ENCODE measurements at places on chromosomes 7 and 10.

DNA sequence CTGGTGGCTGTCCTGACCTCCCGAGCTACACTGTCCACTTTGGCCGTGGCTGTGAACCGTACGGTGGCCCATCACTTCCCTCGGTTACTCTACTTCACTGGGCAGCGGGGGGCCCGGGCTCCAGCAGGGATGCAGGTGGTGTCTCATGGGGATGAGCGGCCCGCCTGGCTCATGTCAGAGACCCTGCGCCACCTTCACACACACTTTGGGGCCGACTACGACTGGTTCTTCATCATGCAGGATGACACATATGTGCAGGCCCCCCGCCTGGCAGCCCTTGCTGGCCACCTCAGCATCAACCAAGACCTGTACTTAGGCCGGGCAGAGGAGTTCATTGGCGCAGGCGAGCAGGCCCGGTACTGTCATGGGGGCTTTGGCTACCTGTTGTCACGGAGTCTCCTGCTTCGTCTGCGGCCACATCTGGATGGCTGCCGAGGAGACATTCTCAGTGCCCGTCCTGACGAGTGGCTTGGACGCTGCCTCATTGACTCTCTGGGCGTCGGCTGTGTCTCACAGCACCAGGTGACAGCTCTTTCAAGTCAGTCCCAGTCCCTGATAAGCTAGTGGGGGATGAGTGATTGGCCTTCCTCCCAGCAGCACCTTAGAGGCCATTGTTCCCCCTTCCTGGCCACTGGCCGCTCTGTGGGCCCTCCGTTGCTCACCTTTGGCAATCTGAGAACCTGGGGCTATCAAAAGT, 3.0 kb downstream of the CHPF2 start:
- no peak for DNase-seq

DNA sequence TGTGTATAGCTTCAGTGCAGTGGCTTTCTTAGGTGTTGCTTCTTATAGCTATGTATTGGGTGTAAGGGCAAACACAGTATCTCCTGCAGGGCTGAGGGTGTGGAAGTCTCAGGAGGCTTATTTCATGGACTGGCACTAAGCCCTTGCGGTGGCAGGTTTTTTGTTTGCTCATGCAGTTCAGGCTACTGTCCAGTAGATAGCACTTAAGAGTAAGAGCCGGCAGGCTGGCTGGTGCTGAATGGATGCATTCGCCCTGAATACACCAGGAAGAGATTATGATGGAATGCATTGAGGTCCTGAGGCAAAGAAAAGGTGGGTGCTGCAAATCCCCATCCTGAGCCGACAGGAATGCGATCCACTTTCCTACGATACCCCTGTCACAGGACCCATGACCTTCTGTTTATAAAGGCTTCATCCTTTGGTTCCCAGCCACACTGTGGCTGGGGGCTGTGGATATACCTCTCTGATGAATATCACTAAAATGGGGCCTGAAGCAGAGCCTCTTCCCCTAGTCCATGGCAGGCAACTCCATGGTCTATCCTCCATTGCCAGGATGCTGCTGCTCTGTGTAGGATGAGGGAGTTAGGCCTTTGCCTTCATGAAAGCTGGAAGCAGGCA, 44.9 kb downstream of the ANXA8 start:
- peak; percentile 31 for DNase-seq

DNA sequence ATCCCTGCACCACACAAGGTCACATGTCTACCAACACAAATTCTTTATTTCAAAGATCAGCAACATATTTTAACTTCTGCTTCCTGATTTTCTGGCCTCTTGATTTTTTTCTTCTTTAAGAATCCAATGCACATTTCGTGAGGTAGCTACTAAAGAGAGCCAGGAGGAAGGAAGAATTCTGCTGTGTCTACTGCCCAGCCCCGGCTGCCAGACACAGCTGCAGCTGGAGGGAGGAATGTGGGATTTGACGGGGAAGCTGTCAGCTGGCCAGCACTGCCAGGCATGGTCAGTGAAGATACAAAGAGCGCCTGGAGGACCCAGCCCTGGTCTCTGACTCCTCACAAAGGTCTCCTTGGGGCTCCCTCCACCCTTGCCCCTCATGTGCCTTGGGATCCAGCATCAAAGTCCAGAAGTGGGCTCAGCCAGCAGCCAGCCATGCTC, 6.9 kb upstream of the AOC1 start:
- peak; percentile 80 for DNase-seq

GRCh38 chr7:157403646-157404401, 67.0 kb downstream of the DNAJB6 start:
- no peak for DNase-seq

GRCh38 chr10:126844406-126844805, 60.8 kb upstream of the DOCK1 start:
- no peak for DNase-seq

DNA sequence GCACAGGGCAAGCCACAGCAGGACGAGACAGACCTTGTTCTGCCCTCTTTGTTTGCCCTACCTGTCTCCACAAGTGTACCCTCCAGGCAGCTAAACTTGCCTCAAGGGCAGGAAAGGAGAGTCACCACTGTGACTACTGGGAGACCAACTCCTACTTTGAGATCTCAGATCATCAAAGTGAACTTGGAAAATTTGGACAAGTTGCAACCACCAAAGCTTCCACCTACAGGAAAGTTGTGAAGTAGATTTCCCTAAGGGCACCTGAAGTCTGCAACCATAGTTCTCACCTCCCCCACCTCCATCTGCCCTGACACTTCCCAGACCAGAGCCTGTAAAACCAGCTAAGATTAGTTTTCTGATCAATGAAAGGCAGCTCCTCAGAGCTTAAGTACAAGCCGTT, 2.5 kb upstream of the WDR91 start:
- DNase-seq = no peak

GRCh38 chr7:70975754-70976153, 156.2 kb upstream of the GALNT17 start:
- DNase-seq = no peak

DNA sequence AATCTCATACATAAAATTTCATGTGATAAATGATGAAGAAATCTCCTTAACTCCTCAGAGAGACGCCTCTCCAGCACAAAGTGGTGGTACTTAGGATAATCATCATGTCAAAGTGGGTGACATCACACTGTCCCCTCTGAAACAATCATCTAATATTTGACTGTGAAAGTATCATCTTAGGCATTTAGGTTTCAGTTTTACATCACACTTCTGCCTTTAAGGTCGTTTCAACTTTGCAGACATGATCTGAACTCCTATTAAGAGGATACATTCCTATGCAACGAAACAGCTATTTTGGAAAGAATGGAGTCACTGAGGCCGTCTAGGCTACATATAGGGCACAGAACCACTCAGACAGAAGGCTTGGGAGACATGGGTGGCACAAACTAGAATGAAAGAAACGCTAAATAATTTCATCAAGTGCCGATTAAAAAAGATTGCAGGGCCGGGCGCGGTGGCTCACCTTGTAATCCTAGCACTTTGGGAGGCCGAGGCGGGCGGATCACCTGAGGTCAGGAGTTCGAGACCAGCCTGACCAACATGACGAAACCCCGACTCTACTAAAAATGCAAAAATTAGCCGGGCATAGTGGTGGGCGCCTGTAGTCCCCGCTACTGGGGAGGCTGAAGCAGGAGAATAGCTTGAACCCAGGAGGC, 2.0 kb downstream of the VOPP1 start:
- DNase-seq = no peak

GRCh38 chr7:70890147-70890969, 241.6 kb upstream of the GALNT17 start:
- no peak for DNase-seq

DNA sequence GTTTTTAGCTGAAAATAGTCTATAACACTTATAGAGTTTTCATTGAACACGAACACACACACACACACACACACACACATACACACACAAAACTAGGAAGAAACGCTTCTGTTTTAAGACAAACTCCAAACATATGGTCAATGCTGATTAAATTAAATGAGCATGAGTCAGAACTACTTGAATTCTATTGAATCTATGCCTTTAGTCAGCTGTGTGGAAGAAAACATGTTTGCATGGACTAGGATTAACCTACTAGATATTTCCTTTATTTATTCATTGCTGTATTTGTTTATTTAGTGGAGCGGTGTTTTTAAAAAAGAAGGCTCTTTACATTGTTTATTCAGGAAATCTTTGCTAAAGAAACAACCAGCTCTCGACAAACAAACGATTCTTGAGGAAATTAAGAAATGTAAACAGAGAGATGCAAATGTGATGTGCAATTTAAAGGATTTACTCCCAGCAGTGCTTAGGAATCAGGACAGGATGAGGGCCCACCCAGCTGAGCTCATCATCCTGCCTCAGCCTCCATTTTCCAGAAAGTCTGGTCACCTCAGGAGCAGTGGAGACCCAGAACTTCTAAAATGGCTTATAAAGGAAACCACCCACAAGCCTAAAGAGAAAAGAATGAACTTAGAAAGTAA, 83.2 kb downstream of the PDE1C start:
- no peak for DNase-seq

DNA sequence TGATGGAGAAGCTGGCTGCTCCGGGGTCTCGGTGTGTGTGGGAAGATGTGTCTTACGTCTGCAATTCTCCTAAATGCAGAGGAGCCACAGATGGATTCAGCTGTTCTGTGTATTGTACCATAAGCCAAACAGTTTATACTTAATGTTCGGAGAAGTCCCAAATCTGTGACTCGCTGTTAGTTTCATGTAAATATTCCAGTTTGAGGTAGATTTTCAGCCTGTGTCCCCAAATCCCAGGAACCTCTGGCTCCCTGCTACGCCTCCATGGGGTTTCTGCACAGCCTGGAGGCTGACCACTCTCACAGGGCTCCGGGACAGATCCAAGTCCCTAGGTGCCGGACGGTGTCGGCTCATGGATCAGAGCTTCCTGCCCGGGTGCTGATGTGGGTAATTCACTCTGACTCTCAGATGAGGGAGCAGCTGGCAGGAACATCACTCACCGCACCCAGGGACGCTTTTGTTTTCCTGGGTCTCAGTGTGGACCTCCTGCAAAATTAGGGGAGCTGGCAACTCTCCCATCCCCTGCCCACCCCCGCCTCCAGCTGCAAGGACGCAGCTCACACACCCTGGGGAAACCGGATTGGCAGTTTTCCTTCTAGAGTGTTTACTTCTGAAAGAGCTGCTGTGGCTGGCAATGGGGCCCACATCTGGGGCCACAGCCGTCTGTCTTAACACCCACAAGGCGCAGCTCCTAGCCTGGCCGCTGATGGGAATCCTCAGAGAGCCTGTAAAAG, 421.1 kb upstream of the FOXK1 start:
- peak; percentile 35 for DNase-seq

DNA sequence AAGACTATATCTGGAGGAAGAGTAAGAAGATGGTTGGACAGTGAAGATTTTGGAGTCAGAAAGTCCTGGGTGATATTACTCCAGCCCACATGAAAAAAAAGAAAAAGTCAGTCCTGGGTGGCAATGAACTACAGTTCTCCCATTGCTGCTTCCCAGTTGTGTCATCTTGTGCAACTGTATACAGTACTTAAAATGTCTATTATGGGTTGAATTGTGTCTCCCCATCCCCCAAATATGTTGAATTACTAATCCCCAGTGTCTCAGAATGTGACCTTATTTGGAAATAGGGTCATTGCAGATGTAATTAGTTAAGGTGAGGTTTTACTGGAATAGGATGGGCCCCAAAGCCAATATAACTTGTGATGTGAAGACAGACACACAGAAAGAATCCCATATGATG, 15.6 kb downstream of the SEC23IP start:
- no peak for DNase-seq

DNA sequence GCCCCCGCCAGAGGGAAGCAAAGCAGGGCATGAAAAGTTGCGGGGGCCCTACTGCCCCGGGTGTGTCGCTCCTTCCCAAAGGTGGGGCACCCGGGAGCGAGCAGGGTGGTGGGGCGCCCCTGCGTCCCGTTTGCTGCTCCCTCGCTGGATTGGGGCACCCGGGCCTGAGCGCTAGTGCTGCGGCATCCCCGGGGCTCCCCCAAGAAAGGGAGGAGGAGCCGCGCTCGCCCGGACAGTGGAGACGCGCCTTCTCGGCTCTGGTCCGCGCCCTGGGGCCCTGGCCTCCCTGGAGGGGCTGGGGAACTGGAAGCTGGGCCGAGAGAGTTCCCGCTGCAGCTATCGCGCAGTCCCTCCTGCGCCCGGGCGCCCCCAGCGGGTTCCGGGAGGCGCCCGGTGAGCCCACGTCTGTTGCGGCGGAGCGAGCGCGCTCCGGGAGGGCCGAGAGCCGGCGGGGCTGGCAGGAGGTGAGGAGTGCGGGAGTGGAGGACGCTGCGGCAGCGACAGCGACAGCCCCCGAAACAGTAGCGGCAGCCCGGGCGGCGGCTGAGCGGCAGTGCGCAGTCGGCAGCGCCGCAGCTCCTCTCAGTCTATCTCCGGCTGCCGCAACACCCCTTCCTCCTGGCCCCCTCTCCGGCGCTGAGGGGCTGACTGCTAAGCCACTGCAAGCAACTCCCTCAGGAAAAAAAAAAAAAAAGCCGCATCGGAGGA, 504 bp upstream of the BMPER start:
- peak; percentile 59 for DNase-seq

DNA sequence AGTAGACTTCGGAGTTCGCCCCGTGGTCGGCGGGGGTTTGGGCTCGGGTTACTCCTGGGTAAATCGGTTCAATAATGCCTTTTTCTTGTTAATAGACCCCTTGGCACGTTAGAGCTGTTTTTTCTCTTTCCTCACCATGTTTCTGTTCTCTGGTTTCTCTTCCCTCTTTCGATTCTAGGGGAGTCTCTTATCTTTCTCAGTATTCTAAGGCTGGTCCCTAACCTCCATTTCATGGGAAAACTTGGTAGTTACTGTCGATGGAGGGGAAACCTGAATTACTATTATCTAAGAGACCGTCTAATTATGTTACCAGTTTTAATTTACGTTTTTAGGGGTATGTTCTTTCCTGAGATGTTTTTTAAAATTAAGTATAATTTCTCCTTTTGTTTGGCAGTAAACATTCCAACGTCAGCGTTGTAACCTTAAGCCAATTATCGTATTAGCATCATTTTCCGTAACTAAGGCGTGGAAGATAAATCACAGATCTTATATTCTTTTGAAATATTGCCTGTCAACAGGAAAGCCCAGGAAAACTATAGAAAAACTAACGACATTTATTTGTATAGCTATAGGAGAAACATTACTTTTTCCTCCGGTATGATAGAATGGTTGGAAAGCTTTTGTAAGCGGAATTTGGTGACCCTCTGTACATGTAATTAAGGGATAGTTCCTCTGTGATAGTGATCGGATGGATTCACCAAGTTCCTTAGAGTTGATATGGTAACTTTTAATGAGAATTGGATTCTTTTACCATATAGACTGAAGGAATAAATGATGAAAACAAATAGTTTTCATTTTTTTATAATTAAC, 847 bp downstream of the BTAF1 start:
- DNase-seq = no peak

All from left ventricle myocardium superior (tissue), 1 donor.